ENCODE measurements at places on chromosomes 7 and 10. TPM values are rescaled to one million over a fixed set of nuclear protein-coding genes. Genes with fewer than 3 reads are reported as not detected.
A peak's percentile ranks its signal among the peaks of the same experiment; 100 is the strongest.

Gene COL17A1
- not detected for total RNA-seq

Gene DGKB
- not detected for total RNA-seq

Gene SUN3
- total RNA-seq, result not detected

Gene ECHS1
- total RNA-seq, result 8.3 TPM

Gene FAM237B
- total RNA-seq, result not detected

GRCh38 chr7:138025215-138026186 lies 23.6 kb upstream of the CREB3L2 start:
- H3K27me3 ChIP-seq, result no peaks in the 10 kb centered on the region
- no peak for DNase-seq
- no peak overlapping the region for H3K4me3 ChIP-seq
- H3K4me1 ChIP-seq, result no peaks in the 10 kb centered on the region

DNA sequence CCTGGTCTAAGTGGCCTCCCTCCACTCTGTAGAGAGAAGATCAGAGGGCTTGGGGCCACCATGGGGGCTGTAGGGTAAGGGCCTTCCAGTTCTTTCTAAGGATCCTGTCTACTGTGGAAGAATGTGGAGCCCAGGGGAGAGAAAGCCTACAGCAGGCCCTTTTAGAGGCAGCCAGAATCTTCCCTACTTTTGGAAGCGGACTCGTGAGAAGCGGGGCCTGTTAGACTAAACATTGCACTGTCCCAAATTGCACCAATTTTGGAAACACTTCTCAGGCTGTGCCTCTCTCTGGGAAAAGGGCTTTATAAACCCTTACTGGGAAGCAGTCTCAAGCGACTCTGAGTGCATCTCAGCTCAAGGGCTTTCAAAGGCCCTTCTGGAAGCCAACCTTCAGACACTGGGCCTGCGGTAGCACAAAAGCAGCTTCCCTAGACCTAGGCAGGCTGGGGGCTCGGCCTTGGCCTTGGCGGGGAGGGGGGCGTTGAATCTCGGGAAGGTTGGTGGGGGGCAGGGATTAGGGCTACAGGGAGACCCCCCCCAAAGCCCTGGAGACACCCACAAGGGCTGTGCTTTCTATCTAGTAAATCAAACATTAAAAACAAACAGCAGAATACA lies 298.1 kb downstream of the GFRA1 start:
- no peaks in the 10 kb centered on the region for H3K4me1 ChIP-seq
- H3K27ac ChIP-seq, result no peak overlapping the region
- no peaks in the 10 kb centered on the region for H3K36me3 ChIP-seq
- H3K4me3 ChIP-seq, result no peak overlapping the region

DNA sequence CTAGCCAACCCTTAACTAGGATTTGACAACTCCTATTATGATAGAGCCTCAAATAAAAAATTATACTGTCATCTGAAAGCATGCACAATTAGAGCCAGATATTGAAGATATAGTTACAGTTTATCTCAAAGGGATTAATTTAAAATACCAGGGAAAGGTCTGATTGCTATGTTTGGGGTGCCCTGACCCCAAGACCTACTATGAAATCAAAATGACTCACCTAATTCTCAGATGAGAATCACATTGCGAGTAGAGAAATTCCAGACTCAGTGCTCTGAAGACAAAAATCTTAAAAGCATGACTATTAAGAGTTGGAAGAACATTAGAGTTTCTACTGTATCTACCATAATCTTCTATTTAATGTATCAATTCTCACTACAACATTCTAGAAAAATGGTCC lies 297.1 kb downstream of the AHR start:
- no peaks in the 10 kb centered on the region for H3K36me3 ChIP-seq
- H3K27ac ChIP-seq, result no peak overlapping the region
- H3K4me3 ChIP-seq, result no peak overlapping the region
- H3K4me1 ChIP-seq, result no peaks in the 10 kb centered on the region
- no peak for DNase-seq

- H3K27me3 ChIP-seq, result no peaks in the 10 kb centered on the region
- no peak overlapping the region for H3K4me3 ChIP-seq
- H3K36me3 ChIP-seq, result no peaks in the 10 kb centered on the region
- H3K4me1 ChIP-seq, result peaks cover 19% of the 10 kb centered on the region
- no peak for DNase-seq
These were observed 3.1 kb upstream of the ARID5B start for GRCh38 chr10:61898435-61898778.

DNA sequence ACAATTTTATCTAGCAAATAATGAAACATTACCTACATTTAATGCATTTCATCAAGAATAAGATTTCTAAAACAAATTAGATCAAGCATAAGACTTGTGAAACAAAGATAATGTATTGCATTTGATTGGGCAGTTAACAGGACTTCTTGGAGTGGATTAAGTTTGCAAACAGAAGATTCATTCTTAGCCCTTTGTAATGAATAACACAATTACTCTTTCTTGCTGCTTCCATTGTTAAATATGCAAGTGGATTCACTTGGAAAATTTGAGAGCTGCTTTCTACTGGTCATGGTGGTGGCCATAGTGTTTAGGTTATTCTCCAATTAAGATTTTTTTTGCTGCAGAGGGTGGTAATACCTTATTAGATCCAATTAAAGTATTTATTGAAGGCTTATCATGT lies 6.0 kb downstream of the PPP1R9A start:
- no peak overlapping the region for H3K27ac ChIP-seq
- no peaks in the 10 kb centered on the region for H3K4me1 ChIP-seq
- peaks cover 6% of the 10 kb centered on the region for H3K27me3 ChIP-seq
- DNase-seq, result no peak

DNA sequence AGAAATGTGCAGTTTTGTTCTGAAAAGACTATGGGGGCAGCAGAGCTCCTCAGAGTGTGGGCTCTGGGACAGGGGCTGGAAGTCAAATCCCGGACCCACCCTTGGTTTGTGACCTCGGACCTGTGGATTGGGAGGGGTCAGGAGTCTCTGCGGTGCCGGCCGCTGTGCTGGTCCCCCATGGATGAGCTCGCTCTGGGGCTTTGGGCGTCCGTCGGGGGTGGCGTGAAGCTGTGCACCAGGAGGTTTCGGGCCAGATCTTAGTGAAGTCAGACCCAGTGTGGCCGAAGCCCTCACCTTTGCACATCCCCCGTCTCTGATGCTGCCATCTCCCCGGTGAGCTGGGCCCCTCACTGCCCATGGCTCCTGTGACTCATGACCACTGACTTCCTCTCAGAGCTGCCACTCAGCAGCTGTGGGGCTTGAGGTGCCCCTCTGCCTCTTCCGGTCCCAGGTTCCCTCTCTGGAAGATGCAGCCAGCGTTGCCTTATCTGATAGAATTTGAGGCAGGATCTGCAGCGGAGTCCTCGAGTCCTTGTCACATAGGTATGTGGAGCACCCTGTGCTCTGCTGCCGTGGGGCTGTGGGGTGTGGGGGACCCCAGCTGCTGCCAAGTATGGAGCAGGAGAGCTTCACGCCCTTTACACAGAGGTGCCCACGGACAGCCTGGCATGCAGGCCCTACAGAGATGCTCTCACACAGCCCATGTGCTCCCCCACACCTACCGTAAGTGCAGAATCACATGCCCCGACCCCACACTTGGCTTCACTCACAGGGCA lies 11.4 kb upstream of the SCART1 start:
- H3K27me3 ChIP-seq, result no peaks in the 10 kb centered on the region
- peak; percentile 50 for DNase-seq
- H3K27ac ChIP-seq, result no peak overlapping the region
- H3K36me3 ChIP-seq, result no peaks in the 10 kb centered on the region

DNA sequence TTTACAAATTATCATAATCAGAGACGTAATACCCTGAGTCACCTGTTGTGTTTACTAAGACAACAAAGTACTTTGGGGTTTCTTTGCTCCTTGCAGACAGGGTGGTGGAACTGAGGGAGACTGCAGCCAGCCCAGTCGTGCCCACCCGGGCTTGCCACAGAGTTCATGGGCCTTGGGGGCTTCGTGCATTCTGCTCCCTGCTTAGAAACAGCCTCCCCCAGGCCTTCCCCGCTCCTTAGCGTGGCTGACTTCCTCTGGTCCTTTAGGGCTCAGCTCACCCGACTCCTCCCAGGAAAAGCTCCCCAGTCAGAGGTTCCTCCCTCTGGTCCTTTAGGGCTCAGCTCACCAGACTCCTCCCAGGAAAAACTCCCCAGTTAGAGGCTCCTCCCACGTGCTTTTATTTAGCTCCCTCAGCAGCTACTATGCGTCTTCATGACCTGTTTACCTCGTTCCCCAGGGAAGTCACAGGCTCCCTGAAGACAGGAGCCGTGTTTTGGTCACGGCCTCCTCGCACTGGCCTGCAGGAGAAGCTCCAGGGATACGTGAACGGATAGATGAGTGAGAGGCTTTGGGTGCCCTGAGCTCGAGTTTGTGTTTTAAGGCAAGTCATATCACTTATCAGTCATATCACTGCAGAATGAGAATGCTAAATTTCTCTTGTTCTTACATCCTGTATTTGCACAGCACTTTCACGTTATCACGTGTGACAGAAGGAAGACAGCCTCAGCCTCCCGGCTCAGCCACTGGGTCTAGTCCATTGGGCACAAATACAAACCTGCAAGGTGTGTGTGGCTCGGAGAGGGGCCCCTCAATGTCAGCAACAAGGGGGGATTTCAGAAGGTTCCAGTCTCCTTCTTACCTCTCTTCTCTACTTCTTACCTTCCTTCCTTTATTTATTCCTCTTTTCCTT lies 52.7 kb upstream of the VIPR2 start:
- H3K27ac ChIP-seq, result peak overlapping the region; percentile 81
- peak overlapping the region; percentile 40 for H3K4me3 ChIP-seq
- peaks cover 48% of the 10 kb centered on the region for H3K4me1 ChIP-seq
- H3K36me3 ChIP-seq, result no peaks in the 10 kb centered on the region

GRCh38 chr7:12889391-12889790 lies 202.0 kb downstream of the ARL4A start:
- no peak for DNase-seq
- H3K27me3 ChIP-seq, result no peaks in the 10 kb centered on the region
- no peak overlapping the region for H3K27ac ChIP-seq
- no peak overlapping the region for H3K4me3 ChIP-seq

DNA sequence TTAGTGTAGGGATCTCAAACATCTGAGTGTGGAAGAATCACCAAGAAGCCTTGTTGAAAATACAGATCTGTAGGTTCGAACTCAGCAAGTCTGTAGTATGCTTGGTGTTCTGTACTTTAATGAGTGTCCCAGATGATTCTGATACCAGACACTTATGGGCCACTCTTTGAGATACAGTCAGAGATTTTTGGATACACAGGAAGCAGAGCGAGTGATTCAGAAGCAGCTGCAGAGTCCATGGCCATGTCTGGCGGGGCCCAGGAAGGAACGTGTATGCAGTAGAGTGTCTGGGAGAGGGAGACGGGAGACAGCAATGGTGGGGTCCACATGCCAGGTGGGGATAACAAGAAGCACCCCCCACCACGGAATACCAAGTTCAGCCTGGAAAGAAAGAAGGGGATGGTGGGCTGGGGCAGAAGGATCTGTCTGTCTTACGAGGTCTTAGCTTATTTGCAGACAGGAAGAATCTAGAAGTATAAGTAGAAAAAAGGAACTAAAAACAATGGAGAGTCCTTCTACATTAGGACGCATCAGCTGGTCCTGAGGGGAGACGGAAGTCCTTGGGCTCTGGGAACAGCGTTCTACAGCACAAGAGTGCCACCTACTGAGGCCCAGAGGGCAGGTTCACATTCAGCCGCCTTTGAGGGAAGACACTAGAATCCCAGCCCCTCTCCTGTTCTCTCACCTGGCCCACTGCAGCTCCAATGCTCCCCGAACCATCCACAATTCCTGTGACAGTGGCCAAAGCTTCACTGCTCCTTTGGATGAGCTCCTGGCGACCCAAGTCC lies 55.4 kb downstream of the SLC37A3 start:
- no peak for DNase-seq

DNA sequence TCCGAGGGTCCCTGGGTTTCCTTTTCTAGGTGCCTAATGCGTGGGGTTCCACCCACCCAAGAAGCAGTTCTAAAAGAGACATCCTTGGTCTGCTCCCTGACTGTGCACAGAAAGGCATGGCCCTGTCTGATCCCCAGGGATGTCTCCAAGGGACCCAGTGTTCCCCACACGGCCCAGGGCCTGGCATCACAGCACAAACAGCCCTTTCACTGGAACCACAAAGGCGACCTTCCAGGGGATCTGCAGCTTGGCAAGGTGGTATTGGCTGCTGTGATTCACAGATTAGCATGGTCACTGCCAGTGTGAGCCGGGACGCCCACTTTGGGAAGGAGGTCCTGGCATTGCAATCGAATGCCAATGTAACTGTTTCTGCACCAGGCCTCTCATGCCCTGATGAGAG lies 6.4 kb downstream of the KCNMA1 start:
- H3K4me3 ChIP-seq, result no peak overlapping the region
- no peaks in the 10 kb centered on the region for H3K36me3 ChIP-seq
- H3K27me3 ChIP-seq, result peaks cover 17% of the 10 kb centered on the region
- no peak overlapping the region for H3K27ac ChIP-seq
